ENCODE measurements at places on chromosomes 6 and 20.

- DNase-seq, result no peak
Observed at GRCh38 chr20:41308290-41308711, 9.2 kb downstream of the ZHX3 start.

GRCh38 chr6:37788259-37788658 lies 31.3 kb upstream of the ZFAND3 start:
- no peak for DNase-seq

DNA sequence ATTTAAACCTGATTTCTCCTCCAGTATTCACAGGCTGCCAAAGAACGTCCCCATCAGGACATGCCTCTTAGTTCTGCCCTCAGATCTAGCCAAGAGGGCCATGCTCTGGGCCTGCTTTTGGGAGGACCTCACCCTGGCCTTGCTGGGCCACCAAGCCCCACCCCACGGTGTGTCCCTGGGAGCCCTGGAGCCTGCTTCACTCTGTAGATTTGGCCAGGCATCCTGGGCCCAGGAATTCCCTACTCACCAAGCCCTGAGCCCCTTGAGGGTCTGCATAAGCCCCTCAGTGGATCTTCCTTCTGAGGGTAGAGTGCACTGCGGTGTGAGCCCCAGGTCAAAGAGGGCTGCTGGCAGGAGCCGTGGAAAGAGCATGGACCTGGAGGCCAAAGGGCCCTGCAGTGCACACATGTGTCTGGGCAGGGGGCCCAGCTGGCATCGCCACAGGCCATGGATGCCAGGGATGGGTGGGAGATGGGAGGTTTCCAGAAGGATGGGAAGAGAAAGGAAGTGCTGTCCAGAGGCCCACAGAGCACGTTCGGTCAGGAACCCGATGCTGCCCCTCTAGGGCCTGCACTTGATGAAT lies 98.0 kb downstream of the DACT2 start:
- DNase-seq, result no peak

DNA sequence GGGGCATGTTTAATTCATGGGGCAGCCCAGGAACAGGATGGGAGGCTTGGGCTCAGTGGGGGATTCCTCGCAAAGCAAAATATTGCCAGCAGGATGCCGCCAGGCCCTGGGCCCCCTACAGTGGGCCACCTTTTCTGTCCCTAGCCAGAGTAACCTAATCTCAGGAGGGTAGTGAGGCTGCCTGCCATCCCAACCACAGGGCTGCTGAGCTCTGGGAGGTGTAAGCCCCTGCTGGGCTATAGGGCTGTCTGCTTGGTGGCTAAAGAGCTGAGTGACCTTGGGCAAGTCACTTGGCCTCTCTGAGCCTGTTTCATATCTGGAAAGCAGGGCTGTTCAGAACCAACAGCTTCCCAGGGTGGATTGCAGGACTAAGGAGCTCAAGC lies 35.7 kb upstream of the CDH22 start:
- DNase-seq, result no peak

GRCh38 chr20:63096681-63097335 lies 90.0 kb upstream of the BHLHE23 start:
- DNase-seq, result no peak

DNA sequence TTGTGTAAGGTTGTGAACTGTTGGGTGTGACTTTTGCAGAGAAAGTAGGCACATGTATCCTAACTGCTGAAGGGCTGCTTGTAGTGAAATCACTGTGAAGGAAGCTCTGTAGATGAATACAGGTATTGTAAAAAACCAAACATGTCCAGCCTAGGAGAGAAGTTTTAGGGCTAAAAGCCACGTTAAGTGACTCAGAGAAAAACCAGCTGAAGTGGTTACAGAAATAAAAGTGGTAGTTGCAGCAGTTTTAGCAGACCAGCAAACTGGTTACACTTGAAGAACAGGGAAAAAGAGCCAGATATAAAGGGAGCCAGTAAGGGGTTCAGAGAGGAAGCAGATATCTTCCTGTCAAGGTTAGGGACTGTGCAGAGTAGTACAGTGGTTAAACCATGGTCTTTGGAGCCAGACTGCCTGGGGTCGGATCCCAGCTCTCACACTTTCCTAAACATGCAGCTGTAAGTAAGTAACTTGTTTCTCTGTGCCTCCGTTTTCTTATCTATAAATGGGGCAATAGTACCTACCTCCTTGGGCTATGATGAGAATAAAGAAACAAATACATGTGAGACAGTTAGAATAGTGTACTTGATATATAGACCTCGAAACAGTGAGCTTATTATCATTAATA lies 33.8 kb upstream of the RNF8 start:
- DNase-seq, result no peak

GRCh38 chr6:34423254-34423653 lies 2.6 kb downstream of the RPS10 start:
- DNase-seq, result no peak

- DNase-seq, result no peak
Observed at GRCh38 chr20:16865406-16865805, 117.2 kb downstream of the OTOR start.

DNA sequence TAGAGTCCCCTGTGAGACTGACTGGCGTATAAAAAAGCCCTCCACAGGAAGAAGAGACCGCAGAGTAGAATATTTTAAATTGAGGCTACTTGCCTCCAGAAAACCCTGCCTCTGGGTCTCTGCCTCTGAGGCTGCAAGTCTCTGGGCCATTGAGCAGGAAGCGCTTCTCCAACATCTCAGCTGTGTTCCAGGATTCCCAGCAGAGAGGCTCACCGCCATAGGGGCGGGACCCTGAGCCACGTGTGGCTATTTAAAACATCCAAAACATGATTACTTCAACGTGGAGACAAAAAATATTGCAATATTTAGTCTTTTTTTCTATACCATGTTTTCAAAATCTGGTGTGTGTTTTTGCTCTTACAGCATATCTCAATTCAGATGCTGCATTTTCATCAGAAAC lies 59.4 kb downstream of the GNAS-AS1 start:
- DNase-seq, result no peak

GRCh38 chr20:23920408-23921325 lies 41.1 kb upstream of the CST5 start:
- no peak for DNase-seq
